Activated CD4-positive, alpha-beta T cell treated with anti-CD3 and anti-CD28 coated beads, Interleukin-2, amount 50 U/mL, for 4 hours (primary cell): ENCODE measurements at places on chromosomes 3 and 15.

- DNase-seq, result no peak
Measured at GRCh38 chr3:122200661-122201060, 17.2 kb downstream of the CASR start.

DNA sequence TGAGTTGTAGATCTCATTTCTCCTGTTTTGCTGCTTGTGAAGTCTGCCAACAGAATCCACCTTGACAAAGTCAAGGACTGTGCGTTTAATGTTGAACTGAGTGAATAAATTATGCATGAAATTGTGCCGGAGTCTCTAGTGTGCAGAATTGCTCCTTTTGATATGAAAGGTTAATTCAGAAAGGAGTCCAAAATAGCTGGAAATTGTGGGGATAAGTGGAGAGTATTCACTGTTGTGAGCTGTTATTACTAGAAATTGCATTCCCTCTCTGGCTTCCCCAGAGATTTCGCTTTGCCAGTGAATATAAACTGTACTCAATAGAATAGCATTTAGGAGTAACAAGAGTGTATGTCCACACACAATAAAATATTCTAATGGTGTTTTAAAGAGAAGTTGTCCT lies 43.1 kb downstream of the SAMMSON start:
- no peak for DNase-seq

- DNase-seq, result no peak
Measured at GRCh38 chr3:171165983-171166382, 139.5 kb upstream of the SLC2A2 start.

DNA sequence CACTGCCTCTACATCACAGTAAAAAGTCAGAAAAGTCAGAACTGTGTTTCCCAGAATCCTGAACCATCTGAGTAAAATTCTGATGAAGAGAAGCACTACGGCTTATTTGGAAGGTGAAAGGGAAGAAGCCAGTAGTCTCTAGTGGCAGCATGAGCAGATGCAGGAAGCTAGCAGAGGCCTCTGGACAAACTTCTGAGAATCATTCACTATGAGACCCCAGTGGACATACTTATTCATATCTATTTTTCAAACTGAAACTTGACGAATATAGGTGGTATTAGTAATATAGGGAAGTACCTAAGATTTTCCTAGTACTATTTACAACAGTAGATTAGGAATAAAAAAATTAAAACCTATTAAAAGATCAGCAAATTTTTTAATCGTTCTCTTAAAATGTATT lies 272.8 kb upstream of the TTC14 start:
- no peak for DNase-seq

GRCh38 chr3:126998728-126999127 lies 15.8 kb downstream of the PLXNA1 start:
- no peak for DNase-seq

DNA sequence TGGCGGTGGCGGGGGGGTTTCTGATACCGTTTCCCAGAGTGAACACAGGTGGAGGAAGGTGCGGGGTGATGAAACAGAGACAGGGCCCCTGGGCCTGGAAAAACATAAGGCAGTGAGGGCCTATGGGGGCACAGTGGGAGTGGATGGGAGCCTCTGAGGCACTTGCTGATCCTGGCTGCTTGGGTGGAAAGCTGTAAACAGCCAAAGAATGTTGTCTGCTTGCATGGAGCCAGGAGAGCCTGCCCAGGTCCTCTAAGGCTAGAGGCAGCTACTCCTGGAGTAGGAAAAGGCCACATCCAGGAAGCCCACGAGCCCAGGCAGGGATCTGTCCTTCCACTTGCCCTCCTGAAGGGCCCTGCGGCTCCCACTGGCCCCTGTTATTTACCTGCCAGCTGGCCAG lies 2.9 kb upstream of the SEMA3B start:
- no peak for DNase-seq

- no peak for DNase-seq
Measured at GRCh38 chr3:189202106-189202505, 30.3 kb downstream of the TPRG1 start.

GRCh38 chr15:85725019-85725418 lies 69.7 kb downstream of the KLHL25 start:
- DNase-seq, result no peak

DNA sequence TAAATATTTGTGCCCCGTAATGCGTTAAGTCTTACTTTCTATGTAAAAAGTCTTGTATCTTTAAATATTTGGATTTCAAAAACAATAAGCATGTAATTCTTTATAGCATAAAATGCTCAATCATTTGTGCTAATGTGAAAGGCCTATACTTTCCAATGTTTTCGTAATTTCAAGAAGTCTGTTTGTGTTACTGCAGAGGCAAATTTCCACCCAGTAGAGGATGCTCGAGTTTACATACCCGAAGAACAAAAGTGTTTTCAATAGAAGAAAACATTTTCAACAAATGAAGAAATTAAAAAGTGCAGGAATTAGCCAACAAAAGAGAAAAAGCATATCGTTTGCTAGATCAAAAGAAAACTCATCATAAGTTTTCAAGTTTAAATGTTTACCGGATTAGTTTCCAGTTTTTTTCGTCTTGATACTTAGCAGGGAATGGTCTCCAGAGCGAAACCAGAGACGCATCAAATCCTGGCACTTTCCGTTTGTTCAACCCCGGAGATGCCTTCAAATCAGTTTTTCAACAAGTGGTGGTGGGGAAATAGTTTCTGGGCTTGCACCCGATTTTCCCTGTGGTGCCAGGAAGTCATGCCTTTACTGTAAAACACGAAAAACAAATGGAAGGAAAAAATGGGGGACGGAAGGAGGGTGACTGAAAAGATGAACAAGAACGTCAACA lies 1.0 kb downstream of the CGGBP1 start:
- DNase-seq, result no peak

- no peak for DNase-seq
Measured at GRCh38 chr3:20344400-20344959, 158.5 kb upstream of the SGO1 start.

DNA sequence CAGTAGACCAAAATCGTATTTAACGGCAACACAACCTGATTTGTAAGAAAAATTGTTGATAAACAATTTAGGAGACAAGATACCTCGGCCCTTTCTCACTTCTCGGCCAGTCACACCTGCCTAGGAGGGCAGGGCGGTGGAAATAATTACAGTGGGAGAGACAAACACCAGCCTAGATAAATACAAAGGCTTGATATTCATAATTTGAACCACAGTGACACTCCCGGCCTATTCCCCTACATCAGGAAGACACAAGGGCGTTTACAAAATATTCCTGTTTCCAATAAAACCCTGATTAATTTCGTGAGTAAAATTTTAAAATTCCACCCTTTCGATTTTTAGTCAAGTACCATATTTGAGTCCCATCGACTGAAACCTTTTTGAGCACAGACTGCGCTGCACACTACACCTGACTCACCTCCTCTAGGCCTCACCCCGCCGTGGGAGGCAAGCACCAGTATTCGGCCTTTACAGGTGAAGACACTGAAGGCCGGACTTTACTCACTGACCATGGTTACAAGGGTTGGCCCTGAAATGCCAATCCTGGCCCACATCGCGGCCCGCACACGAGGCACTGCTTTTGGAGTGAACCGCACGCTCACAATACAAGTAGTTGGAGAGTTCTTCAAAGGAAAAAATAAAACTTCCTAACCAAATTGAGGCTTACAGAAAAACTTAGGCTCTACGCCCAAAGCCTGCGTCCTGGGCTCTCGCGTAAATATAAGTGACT lies 794 bp downstream of the ARPP19 start:
- peak; percentile 48 for DNase-seq

GRCh38 chr3:23611737-23612295 lies 193.9 kb upstream of the UBE2E1 start:
- no peak for DNase-seq

DNA sequence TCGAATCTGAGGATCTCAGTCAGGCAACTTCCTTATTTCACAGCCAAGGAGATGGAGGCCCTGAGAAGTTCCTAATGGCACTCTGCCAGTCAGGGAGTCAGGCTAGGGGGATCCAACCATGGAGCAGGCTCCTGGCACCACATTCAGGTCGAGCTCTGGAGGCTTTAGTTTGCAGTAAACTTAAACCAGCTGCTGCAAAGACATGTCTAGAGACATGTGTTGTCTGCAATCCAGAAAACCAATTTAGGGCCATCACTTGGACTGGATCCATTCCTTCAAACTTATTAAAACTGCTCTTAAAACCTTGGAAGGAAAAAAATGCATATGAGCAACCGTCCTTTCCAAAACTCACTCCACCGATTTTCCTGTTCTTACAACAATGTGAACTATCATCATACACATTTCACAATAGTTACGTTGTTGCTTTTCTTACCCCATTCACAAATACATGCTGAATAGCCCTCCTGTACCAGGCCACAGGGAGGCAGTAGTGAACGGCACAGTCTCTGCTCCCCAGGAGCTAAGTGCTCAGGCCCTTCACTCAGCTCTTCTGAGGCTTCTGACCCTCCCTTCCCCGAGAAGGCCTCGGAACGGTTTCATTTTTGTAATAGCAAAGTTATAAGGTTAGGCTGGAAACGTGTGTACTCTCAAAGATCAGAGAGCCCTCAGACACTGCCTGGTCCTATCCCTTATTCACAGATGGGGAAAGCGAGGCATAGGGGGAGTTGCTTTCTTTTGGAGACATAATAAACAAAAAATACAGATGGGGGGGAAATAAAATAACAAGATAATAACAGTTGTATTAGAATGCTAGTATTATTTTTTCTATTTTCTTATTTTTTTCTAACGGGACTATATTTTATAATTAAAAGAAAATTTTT lies 20.1 kb downstream of the RFT1 start:
- peak; percentile 15 for DNase-seq

DNA sequence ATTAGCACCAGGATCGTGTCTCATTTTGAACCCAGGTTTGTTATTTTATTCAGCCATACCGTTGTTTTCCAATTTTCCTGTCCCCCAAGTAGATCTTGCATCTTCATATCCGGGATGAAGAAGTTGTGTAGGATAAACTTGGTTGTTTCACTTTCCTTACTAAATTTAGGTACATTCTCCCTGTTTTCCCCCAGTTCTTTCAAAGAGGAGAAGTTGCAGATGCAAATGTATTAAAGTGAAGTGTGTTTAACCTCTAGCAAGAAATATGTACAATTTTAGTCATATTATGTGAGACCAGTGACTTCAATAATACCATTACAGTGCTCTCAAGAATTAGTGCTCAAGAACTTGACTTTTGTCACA lies 1.3 kb downstream of the ATXN7 start:
- no peak for DNase-seq

GRCh38 chr3:111725706-111726105 lies 130.6 kb upstream of the ZBED2 start:
- no peak for DNase-seq

- DNase-seq, result no peak
Measured at GRCh38 chr3:166731701-166732100, 648.4 kb downstream of the ZBBX start.

DNA sequence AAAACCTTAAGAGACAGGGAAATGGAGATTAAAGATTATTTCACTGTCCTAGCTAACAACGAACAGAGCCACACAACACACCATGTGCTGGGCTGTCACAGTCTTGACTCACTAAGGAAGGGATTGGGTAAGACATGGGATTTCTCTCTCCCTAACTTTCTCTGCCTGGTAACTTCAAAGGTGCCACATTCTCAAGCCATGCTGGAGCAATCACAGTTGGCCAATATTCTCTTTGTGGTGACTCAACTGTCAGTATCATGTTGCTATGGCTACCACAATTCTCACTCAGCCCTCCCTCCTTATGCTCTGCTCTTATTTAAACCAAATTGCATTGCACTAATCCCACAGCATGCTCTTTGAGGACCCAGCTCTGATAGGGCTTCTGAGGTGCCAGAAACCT lies 74.0 kb downstream of the OXNAD1 start:
- DNase-seq, result no peak

DNA sequence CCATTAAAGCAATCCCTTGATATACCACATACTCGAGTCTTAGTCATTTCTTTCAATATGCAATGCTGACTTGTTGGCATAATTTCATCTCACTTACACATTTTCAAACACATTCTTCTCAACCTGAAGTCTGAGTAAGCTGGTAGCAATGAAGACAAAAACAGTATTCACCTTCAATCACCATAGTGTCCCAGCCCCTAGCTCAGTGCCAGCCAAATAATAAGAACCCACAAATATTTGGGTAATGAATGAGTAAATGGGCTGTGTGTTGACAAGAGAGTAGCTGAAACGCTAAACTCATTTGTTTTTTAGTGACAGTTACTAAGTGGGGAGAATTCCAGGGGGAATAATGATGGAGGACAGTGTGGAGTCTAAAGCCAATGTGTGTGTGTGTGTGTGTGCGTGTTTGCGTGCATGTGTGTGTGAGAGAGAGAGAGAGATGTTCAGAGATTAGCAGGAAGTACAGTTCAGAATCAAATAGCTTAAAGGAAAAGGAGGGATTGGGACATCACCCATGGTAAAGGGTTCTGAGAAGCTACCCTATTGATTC lies 165.7 kb downstream of the GAP43 start:
- no peak for DNase-seq

DNA sequence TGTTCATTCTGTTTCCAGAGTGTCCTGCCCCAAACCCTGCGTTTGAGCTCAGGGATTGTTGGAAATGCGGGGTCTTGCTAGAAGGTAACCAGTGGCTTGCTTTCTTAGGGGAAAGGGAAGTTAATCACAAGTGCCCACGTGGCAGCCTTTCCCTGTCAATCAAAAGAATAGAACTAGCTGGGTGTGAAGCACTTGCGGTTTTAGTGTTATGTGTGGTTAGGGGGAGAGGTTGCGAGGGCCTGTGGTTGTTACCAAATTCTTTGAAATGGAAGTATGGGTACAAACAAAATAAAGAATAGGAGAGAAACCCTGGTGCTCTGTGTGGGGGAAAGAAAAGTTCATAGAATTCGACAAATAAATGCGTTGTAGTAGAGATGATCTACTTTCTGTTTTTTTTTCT lies 67.6 kb downstream of the FNDC3B start:
- peak; percentile 42 for DNase-seq

DNA sequence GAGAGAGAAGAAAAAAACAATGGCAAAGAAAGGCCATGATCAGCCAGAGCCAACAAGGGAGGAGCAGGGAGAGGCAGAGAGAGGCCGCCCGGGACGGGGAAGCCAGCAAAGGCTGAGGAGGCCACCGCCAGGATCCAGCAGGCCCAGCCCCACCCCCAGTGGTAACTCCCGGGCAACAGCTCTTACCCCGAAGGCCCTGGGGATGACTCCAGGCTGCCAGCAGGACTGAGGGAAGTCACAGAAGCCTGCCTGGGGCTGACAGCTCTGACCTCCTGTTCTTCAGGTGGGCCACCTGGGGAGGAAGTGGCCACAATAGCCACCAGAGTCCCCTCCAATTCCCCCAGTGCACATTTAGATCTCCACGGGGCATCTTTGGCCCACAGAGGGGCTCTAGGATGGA lies 184.3 kb upstream of the LINGO1 start:
- no peak for DNase-seq
